ENCODE measurements at places on chromosomes 12 and 14.
A peak's percentile ranks its signal among the peaks of the same experiment; 100 is the strongest.

DNA sequence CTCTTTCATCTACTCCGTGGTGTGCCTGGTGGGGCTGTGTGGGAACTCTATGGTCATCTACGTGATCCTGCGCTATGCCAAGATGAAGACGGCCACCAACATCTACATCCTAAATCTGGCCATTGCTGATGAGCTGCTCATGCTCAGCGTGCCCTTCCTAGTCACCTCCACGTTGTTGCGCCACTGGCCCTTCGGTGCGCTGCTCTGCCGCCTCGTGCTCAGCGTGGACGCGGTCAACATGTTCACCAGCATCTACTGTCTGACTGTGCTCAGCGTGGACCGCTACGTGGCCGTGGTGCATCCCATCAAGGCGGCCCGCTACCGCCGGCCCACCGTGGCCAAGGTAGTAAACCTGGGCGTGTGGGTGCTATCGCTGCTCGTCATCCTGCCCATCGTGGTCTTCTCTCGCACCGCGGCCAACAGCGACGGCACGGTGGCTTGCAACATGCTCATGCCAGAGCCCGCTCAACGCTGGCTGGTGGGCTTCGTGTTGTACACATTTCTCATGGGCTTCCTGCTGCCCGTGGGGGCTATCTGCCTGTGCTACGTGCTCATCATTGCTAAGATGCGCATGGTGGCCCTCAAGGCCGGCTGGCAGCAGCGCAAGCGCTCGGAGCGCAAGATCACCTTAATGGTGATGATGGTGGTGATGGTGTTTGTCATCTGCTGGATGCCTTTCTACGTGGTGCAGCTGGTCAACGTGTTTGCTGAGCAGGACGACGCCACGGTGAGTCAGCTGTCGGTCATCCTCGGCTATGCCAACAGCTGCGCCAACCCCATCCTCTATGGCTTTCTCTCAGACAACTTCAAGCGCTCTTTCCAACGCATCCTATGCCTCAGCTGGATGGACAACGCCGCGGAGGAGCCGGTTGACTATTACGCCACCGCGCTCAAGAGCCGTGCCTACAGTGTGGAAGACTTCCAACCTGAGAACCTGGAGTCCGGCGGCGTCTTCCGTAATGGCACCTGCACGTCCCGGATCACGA lies 2.2 kb downstream of the SSTR1 start:
- peak; percentile 9 for DNase-seq

DNA sequence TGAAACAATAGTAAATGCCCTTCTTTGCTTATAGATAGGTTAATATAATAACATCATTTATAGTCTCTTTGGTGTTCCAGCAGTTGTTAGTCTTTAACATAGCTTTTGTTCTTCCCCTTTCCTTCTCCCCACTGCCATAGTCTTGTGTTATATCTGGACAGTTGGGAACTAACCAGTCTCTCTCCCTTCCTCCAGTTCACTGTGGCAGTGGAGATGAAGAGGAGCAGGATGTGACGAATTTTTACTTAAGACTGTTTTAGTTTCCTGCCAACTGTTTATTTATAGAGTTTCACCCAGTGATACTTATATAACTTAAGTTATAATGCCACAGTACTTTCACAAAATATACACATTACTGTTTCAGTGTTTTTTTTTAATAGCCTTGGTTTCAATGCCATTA lies 277.4 kb downstream of the PDZRN4 start:
- no peak for DNase-seq

- DNase-seq = peak; percentile 7
Measured at GRCh38 chr12:67593041-67593440, 55.5 kb upstream of the DYRK2 start.

DNA sequence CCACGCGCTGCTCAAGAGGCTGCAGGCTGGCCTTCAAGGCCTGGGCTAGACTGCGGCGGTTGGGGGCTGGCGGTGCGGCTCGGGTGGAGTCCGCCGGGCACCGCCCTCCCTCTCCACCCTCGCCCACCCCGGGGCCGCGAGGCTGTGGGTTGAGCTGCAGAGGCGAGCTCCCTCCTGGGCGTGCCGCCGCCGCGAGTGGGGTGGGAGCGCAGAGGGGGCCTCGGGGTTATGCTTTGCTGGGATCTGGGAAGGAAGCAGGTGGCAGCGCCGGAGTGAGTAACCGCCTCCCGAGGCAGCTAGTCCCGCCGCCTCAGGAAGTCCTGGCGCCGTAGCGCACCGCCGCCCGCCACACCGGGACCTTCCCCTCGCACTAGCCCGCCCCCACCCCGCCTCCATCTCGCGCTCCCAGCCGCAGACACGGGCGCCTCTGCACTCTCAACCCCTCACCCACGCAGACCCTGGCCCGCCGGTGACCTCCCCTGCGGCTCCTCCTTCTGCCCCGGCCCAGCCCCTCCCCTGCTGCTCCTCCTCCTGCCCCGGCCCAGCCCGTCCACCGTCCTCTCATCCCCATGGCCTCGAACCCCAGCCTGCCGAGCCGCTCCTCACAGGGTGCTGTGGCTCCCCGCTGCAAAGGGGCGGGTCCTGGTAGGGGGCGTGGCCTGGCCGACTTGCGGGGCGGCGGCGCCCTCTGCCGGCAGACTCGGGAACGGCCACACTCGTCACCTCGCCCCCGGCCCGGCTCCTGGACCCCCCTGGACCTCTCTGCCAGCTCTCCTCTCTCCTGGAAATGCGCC lies 16.6 kb downstream of the TAMALIN start:
- no peak for DNase-seq

DNA sequence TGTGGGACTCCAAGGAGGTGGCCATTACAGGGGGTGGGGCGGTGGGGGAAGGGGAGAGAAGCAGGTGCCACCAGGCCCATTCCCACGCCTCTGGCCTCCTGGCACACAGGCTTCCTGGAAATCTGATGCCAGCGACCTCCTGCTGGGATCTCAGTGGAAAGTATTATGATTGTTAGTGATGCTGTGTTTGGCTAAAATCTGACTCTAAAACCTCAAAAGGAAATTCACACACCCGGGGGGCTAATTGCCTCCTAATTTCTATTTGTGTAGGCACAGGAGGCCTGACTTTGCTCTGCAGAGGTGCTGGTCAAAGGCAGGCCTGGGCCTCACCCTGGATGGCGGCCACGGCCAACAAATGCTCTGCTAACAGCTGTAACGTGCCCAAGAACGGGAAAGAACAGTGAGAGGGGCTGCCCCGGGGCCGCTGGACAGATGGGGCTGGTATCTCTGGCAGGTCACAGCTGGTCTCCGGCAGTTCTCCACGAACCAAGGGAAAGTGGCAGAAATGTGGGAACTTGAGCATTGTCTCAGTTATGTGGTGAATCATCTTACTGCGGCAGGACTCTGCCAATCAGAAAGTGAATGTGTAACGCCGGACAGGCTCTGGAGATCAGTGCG lies 14.3 kb downstream of the FAM181A start:
- DNase-seq = no peak

DNA sequence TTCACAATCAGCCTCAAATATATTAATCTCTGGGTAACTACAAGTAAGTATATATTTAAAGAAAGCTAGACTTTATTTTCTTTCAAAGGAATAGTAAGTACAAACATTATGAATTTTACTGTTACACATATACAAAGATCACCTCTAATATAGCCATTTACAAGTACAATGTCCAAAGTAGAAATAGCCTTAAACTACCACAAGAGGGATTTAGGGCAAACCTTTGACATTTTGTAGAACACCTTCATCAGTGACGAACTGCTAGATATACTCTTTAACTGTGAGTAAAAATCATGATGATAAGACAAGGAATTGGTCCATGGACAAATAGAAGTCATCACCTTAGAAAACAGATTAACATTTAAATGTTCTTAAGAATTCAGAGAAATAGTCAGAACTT lies 69.8 kb downstream of the CNTN1 start:
- DNase-seq = no peak

GRCh38 chr14:34098045-34098984 lies 147.4 kb upstream of the EGLN3 start:
- peak; percentile 14 for DNase-seq

GRCh38 chr12:11577658-11578260 lies 71.7 kb upstream of the ETV6 start:
- DNase-seq = no peak

GRCh38 chr12:123940627-123940966 lies 32.0 kb downstream of the CCDC92 start:
- no peak for DNase-seq

GRCh38 chr14:100885196-100885595 lies 18.3 kb downstream of the RTL1 start:
- DNase-seq = no peak

GRCh38 chr14:93903342-93904184 lies 23.6 kb upstream of the FAM181A start:
- DNase-seq = no peak

- DNase-seq = no peak
Measured at GRCh38 chr14:76546426-76547221, 170.7 kb downstream of the ESRRB start.

- no peak for DNase-seq
Measured at GRCh38 chr12:4261655-4262054, 11.9 kb upstream of the CCND2 start.

DNA sequence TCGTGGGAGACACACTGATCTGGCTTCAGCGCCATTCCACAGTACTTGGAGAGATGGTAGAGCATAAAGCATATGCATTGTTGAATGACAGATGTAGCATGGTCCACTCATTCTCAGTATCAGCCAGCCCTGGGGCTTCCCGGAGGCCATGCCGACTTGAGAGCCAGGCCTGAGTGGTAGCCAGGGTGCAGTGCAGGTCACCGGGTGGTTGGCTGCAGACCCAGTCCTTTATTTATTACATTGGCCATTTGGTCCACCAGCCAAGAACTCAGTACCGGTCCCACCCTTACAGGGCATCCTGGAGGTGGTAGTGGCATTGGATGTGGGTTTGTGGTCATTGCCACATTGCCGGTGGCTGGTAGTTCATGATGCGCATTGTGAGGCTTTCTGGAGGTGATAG lies 121.6 kb upstream of the RTL1 start:
- no peak for DNase-seq

DNA sequence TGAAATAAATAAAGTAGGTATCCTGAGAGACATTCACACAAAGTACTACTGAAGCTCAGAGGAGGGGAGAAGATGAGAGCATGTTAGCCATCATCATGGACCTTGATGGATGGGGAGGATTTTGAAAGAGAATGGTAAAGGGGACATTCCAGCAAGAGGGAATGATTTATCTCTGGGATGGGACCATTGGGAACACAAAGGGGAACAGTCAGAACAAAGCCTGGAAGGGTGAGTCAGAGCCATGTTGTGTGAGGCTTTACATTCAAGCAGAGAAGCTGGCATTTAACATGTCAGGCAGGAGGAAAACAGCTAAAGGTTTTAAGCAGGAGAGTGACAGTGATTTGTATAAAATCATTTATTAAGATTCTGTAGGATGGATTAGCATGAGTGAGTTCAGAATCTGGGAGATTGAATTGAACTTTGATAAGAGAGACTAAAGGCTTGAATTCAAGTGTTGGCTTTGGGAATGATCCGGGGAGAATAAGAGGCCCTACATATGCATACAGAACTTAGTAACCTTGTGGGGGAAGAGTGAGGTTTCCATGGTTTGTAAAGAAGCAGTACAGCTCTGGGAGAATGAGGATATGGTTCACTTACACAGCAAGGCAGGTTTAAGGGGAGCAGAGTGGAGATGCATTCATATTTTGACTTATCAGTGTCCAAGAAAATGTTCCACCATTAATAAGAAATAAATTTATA lies 174.4 kb downstream of the SYT10 start:
- no peak for DNase-seq

DNA sequence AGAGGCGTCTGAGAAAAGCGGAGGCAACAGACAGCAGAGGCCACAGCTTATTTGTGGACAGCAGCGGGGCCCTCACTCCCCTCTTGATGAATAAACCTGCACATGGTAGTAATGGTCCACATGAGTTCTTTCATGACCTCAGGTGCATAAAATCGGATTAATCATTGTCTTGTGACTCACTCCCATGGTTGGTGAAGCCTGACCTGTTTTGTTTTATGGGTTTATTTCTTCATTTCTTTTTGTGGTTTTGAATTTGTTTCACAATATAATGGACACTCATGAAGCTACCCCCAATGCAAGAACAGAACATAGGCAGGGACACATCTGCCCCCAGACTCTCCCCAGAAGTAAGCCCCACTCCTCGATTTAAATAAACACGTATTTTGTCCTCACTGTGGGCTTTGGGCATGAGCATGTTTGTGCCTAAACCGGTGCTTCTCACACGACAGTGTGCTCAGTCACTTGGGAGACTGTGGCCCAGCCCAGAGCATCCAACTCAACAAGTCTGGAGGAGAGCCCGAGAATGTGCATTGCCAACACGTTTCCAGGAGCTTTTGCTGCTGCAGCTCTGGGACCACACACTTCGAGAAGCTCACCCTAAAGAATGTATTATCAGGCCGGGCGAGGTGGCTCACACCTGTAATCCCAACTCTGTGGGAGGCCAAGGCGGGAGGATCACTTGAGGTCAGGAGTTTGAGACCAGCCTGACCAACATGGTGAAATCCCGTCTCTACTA lies 116.1 kb downstream of the SCARB1 start:
- DNase-seq = peak; percentile 82

GRCh38 chr14:60862283-60862682 lies 118.6 kb downstream of the TRMT5 start:
- DNase-seq = no peak

GRCh38 chr12:114686773-114687500 lies 3.0 kb upstream of the TBX3 start:
- DNase-seq = no peak

GRCh38 chr12:89552376-89552775 lies 26.5 kb upstream of the POC1B start:
- no peak for DNase-seq

DNA sequence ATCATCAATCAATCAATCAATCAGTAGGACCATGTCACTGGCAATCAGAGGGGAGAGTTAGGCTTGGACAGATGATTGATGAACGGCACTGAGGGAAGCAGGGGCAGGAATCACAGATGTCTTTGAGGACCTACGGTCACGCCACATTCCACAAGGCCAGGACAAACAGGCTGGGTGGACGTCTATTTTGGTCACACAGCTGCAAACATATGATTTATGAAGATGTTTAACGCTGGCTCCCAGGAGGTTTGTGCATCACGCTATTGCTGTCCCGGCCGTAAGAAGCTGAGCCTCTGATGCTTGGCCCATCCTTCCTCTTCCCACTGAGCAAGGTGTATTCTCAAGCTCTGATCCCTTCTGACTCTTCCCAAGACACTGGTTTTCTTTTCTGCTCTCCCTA lies 160.8 kb downstream of the FOXN3 start:
- DNase-seq = no peak

GRCh38 chr14:76136476-76137110 lies 15.1 kb upstream of the GPATCH2L start:
- DNase-seq = no peak

DNA sequence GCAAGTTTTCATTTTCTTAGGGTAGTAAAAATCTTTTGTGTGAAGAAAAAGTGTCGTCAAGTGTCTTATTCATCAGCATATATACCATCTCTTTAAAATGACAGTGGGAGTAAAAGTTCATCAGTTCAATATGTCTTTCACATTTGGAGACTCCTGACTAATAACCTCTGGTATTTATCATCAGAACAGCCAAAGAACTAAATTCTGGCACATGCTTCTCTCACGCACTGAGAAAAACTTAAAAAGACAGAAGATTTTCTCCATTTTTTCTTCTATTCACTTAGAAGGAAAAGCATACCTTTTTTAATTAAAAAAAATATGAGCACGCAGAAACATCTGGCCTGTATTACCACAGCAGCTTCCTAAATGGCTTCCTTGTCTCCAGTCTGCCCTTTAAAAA lies 265.7 kb downstream of the AKAP6 start:
- peak; percentile 36 for DNase-seq
